ENCODE measurements at places on chromosomes 5 and 9.
A peak's percentile ranks its signal among the peaks of the same experiment; 100 is the strongest.

- no peak for DNase-seq
Measured at GRCh38 chr9:98538626-98539031, 170.1 kb downstream of the GABBR2 start.

DNA sequence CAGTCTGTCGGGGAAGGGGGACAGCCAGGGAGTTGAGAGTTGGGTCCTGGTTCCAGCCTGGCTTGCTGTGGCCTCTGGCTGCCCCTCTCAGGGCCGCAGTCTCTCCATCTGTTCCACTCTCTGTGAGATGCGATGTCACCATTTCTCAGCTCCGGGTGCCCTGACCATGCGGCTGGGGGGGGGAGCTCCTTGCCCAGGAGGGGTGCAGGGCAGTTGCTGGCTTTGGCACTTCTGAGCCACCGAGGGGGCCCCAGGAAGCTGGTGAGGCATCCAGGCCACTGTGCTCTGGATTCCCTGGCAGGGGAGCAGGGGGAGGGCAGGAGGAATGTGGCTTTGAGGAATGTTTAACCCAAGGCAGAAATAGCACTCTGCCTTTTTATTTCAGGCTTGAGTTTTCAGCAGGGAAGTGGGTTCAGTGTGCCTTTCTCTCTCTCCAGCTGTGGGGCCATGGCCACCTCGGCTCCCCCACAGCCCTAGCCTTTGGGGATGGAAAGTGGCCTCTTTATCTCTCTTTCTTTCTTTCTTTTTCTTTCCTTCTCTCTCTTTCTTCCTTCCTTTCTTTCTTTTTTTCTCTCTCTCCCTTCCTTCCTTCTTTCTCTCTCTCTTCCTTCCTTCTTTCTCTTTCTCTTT is 11.0 kb downstream of the NCS1 start:
- no peak for DNase-seq

DNA sequence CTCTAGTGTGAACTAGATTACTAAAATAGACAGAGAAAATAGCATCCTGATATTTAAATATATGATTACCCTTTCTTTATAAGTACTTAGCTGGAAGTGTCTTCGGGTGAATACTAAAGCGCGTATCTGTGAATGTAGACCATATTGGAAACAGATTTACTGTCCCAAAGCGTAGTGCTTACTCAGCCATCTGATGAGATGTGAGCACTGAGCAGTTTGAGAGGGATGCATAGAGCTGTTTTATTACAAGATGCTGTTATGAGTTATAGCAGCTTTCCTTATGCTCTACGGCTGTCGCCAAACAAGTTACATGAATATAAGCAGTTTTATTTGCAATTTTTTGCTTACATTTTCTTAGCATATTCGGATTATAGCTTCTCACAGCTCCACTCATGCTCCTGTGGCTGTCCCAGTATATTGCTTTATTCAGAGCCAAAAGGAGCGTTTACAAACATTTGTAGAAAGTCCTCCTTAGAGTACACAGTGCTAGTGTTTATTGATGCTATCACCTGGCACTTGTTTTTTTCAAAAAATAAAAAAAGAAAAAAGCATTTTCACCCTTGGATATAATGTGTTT is 981.4 kb upstream of the WWC1 start:
- DNase-seq: no peak

DNA sequence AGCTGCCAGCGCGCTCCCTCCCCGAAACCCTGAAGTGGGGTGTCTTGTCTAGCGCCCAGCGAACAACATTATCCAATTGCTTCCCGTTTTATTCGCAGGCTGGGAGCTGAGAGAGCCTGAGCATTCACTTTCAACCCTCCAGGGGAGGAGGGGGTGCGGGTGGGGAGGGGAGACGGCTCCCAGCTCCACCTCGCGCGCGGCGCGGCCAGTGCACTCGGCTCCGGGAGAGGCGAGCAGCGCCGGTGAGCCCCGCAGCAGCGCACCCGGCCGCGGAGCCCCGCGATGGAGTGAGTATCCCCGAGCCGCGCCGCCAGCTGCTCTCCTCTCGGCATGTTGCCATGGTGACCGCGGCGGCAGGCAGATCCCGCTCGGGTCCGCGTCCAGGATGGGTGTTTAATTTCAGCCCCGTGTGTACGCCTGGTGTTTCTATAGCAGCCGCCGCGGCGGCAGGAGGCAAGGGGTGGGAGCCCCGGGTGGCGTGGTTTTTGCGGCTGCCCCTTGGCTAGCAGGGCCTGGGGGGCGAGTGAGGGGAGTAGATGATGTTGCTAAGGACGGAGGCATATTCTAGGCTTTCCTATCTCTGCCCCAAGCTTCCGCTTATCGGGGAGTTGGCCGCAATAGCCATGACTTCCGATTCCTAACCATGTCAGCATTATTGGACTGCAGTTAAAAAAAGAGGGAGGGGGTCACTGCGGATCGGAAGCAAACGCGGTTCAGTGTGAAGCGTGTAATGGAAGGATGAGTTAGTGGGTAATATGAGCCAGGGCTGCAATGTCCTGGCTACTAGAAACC is 139.2 kb upstream of the PALM2AKAP2 start:
- DNase-seq: no peak

DNA sequence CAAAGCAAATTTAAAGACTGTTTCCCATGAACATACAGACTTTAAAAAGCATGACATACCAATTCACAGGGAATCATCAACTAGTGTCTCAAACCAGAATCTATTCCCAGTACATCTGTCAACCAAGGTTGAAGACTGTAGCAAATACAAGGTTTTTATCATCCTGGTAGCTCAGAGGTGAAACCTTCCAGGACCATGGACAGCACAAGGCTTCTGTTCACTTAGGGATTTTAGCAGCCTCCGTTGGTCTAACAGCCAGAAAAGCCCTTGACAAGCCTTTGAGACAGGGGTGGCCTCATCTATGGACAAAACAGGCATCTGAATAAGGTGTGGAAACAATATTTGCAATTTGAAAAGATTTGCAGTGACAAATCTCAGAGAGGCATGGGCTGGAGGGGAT is 119.0 kb downstream of the TRIM32 start:
- DNase-seq: no peak

- no peak for DNase-seq
Measured at GRCh38 chr5:97543166-97543565, 360.1 kb upstream of the RIOK2 start.

- no peak for DNase-seq
Measured at GRCh38 chr9:100575006-100575405, 2.9 kb upstream of the CAVIN4 start.

GRCh38 chr5:98492258-98492657 is 281.2 kb upstream of the RGMB start:
- no peak for DNase-seq

DNA sequence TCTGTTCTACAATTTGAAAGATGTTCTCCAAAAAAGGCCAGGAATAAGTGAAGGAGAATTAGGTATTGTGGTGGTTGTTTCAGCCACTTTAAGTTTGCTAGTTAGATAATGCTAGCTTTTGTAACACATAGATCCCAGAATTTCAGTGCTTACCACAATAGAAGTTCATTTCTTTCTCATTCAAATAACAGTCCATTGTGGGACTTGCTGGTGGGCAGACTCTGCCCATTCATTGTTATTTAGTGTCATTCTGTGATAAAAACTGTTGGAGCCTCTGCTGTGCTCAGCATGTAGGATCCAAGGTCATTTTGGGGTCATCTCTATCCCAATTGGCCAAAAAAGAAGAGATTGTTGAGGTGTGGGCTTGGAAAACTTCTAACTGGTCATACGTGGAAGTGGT is 106.8 kb downstream of the CCDC192 start:
- no peak for DNase-seq

DNA sequence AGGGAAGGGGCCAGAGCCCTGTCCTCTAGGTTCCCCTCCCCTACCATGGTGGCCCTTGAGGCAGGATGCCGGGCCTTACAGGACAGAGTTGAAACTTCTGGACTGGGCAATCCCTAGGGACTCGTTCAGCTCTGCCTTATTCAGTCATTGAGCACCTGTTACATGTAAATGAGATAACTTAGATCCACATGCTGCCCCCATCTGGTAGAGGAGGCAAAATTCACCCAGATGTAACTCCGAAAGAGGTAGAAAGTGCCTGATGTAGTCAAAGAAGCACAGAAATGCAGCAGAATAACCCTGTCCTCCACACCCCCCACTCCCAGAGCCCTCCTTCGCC is 1.5 kb downstream of the GGTA1 start:
- DNase-seq: peak; percentile 56

- no peak for DNase-seq
Measured at GRCh38 chr9:7963026-7963425, 163.4 kb upstream of the DMAC1 start.

- no peak for DNase-seq
Measured at GRCh38 chr5:118637947-118638670, 350.2 kb downstream of the DTWD2 start.

Measured in GM18507 (cell line).